NCI-H187 (cell line): ENCODE measurements at places on chromosomes 3 and 15.
A peak's percentile ranks its signal among the peaks of the same experiment; 100 is the strongest.

DNA sequence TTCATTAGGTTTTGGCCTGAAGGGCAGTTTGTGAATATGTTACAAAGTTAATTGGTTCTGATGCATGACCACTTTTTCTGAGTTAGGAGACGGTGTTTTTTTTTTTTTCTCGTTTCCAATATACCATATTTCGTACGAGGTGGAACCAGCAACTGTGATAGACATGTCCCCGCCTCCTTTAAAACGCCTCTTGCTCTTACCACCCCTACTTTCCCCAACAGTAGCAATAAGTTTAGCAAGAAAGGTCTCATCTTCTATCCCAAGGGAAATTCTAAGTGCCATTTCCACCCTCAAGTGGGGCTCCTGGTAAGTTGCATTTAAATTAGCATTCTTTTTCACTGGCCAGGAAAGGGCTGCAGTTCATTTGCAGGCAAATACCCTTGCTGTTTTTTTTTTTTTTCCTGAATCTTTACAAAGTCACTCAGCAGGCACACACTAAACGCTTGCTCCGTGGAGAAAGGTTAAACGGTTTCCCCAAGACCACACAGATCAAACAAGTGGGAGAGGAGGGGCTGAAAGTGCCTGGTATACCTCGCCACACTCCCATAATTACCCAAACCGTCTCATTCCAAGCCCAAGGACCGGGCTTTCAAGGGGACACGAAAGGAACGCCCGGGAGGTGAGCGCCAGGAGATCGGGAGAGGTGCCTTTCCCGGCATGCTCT, 39.5 kb upstream of the MGA start:
- peak; percentile 9 for DNase-seq

- no peak for DNase-seq
Measured at GRCh38 chr15:68401496-68402431, 30.2 kb downstream of the ITGA11 start.

DNA sequence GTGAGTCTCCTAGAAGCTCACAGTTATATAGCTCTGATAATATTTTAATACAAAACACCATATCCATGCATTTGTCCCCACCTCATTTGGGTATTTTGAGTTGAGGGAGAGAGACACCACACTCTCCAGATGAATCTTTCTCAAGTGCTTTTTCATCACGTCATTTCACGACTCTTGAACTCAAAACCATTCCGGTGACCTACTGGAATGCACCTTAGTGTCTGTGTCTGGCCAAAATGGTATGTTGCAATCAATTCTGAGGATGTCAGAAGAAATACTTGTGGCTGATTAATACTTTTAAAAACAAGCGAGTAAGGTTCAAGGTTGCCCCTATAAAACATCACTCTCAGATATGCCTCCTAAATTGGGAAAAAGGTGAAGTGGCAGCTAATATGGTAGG, 352.6 kb upstream of the ICE2 start:
- no peak for DNase-seq

GRCh38 chr15:67906382-67906781, 66.5 kb upstream of the RNU6-1 start:
- DNase-seq: no peak

- DNase-seq: no peak
Measured at GRCh38 chr3:118128886-118129285, 905.8 kb downstream of the IGSF11 start.

DNA sequence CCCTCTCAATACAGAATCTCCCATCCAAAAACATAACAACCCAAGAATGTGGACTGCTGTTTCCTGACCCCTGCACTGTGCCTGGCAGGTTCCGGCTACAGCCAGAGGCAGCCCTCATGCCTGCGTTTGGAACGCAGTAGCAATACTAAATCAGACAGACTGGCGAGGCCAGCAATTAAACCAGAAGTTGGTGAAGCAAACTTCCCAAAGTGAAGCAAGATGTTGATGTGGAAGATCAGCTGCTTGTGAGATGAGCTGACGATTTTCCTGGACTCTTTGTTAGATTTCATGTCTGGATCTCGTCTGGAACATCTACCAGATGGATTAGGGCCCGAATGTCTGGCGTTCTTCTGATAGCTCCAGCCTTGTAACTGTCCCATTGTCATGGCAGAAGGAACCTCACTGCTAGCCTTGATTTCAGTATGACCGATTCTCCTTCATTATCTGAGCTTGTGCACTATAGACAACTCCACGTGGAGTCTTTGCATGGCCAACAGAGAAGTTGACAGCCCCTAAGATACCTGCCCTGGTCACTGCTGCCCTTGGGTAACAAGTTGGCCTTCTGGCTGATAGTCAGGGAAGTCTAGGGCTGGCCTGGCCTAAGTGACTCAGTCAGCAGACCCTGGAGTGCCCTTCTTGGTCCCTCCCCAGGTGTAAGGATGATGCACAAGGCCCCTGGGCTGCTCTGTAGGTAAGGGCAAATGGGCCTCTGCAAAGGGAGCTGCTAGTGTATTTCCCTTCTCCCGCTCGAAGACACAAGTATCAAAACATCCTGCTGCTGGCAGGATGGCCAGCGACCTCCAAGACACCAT, 126.5 kb downstream of the ADAMTS17 start:
- no peak for DNase-seq

DNA sequence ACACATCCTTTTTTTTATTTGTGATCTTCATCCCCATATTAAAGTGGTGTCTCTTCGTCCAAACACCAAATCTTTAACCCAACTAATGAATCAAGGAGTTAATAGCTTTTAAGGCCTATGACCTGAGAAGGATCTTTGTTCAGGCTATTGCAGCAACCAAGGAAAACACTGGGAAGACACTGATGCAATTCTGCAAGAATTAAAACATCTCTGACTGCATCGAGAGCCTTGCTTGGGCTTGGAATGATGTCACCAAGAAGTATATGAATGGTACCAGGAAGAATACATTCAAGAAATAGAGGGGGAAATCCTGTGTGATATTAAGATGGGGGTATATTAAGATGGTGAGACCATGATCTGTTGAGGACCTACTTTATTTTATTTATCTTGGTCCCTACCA, 214.2 kb upstream of the ARL6 start:
- no peak for DNase-seq

DNA sequence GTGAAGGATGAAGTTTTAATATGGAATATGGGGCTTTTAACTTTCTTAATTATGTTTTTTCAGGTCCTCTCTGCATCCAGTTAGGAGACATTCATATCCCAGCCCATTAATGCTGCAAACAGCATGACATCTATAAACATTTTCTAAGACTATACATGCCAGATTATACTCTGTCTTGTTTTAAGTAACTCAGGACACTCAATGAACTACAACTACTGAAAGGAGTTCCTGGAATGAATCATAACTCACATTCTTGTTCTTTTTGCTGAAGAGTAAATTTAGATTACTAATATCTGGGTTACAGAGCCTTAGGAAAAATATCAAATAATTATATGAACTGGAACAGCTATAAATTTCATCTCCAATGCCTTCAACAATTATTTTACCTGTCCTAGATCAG, 167.4 kb downstream of the STAG1 start:
- no peak for DNase-seq

GRCh38 chr3:171620825-171621434, 160.7 kb upstream of the TNIK start:
- DNase-seq: no peak

- no peak for DNase-seq
Measured at GRCh38 chr3:5791558-5791957, 604.1 kb downstream of the EDEM1 start.

GRCh38 chr3:157027861-157028745, 131.8 kb downstream of the CCNL1 start:
- DNase-seq: no peak

GRCh38 chr3:115670911-115671310, 47.6 kb downstream of the GAP43 start:
- no peak for DNase-seq

DNA sequence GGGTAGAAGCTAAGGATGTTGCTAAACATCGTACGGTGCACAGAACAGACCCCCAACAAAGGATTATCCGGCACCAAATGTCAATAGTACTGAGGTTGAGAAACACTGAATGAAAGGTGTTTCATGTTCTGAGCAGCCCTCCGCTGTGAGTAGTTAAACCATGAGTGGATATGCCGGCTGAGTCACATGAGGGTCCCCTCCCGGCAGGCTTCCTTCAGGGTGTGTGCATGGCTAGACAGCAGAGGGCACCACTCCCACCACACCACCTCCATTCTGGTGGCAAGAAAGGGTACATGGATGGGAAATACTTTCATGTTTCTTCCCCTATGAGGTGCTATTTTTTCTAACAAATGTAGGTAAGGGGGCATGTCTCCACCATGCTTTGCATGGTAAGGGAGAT, 128.3 kb upstream of the SEMA6D start:
- no peak for DNase-seq

DNA sequence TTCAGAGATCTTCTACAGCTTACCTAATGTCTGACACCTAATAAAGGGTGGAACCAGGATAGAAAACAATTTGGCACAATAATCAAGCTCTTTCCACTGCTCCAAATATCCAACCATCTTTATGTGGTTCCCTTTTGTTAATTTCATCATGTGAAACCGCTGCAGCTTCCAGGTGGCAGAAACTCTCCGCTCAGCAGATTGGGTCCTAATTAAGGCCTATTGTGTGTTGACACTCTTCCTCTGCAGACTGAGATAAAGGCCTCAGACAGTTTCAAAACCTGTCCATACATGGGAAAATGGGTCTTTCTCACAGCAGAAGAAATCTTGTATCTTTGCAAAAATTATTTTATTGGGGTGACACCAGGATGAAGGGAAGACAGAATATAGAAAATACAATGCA, 1002.4 kb upstream of the SEMA6D start:
- DNase-seq: no peak

DNA sequence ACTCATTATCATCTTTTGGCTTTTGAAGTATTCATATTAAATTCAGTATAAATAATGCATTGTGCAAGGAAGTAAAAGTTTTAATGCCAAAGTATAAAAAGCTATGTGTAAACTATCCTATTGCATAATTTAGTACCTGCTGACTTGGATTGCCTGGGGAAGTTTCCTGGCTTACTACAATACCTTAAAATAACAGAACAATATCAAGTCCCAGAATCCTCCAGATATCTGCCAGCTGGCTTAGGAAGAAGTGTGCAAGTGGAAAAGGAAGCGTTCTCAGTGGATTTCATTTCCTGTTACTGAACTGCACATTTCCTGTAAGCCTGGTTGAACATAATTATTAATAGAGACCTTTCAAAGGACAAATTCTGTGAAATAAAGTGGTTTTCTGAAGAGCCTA, 236.7 kb downstream of the ADAMTSL3 start:
- DNase-seq: no peak

- no peak for DNase-seq
Measured at GRCh38 chr3:71722693-71723092, 2.5 kb downstream of the EIF4E3 start.

DNA sequence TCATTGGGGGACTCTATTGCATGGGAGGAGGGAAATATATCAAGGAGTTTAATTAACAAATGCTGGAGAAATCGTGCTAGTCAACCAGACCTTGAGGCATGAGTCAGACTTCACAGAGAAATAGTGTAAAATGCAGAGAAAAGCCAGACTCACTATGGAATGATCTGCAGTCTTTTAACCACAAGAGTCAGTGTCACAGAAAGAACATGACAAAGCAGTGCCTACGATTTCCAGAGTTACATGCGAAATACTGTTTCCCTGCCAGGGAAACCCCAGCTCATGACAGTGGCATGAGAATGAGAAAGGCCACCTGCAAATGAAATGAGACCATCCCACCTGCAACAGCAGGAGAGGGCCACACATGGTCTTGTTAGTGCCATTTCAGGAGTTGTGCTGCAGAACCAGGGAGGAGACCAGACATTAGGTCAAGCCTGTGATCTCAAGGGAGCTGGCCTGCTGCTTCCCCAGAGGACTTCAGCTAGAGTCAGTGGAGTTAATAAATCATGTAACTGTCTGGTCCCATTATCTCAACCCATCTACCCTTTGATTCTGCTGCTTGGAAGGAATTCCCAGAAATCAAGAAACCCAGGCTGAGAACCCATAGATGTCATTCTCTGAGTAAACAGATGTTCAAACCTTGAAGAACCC, 79.0 kb downstream of the ERC2 start:
- DNase-seq: no peak

- no peak for DNase-seq
Measured at GRCh38 chr3:82080261-82080660, 318.8 kb upstream of the GBE1 start.

GRCh38 chr3:159898147-159898546, 90.5 kb upstream of the IL12A start:
- DNase-seq: no peak

GRCh38 chr15:90465140-90465929, 64.4 kb upstream of the CRTC3 start:
- no peak for DNase-seq

DNA sequence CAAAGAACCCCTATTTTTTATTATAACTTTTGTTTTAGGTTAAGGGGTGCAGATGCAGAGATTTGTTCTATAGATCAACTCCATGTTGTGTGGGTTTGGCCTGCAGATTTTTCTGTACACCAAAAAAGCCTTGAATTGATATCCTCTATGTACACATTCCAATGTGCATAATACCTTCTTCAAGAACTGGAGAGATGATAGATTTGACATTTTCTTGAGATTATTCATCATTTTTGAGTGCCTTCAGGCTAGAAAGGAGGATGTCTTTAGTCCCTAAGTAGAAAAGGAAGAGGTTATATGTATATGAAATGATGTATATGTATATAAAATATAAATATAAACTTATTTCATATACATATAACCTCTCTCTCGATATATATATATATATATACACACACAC, 1190.0 kb upstream of the ALCAM start:
- DNase-seq: no peak

GRCh38 chr3:123564056-123564455, 20.8 kb downstream of the HACD2 start:
- no peak for DNase-seq

DNA sequence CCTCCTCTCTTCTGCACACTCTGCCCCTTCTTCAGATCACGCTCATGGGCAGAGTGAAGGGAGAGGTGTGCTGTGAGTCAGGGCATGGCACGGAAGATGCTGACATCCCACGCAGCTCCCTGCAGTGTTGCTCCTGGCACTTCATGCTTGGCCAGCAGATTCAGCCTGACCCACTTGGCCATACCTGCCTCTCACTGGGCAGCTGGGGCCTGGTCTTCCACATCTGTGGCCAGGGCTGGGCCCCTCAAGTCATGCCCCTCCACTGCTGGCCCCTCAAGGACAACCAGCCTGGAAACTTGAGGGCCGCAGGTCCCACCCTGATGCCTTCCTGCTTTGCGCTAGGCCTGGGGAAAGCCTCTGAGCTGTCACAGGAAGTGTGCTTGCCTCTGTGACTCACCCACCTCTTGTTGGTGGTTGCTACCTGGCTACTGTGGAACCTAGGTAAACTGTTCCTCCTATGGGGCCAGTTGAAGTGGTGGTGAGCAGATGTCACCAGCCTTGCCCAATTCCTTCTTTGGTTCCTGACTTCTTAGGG, 48.7 kb downstream of the BSN start:
- no peak for DNase-seq

- no peak for DNase-seq
Measured at GRCh38 chr3:128006061-128007032, 45.9 kb upstream of the SEC61A1 start.

GRCh38 chr3:175861916-175862315, 1002.8 kb downstream of the NAALADL2 start:
- no peak for DNase-seq

- DNase-seq: no peak
Measured at GRCh38 chr15:33533197-33533596, 222.4 kb downstream of the RYR3 start.

- no peak for DNase-seq
Measured at GRCh38 chr15:67468416-67468815, 52.5 kb upstream of the C15orf61 start.
